Femur (tissue), 1 donor: ENCODE measurements at places on chromosomes 12 and 14.
A peak's percentile ranks its signal among the peaks of the same experiment; 100 is the strongest.

GRCh38 chr14:102764220-102764671 is 13.0 kb upstream of the TRAF3 start:
- no peak for DNase-seq

- DNase-seq = no peak
Observed at GRCh38 chr12:68018315-68018714, 29.1 kb downstream of the IFNG-AS1 start.

DNA sequence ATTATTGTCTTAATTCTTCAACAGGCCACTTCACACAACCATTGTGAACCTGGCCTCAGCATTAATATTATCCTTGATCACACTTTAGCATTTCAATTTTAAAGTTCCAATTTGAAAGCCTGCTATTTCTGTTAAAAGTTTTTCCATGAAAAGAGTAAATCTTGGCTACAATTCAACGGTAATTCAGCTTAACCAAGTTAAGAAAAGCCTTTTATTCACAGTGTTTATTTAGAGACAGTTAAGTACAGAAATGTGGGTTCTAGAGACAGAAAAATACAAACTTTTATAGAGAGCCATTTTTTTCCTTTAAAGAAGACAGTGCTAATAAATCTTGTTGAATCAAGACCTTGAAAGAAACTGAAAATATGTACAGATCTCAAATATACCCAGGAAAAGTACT is 103.9 kb downstream of the NPAS3 start:
- no peak for DNase-seq

GRCh38 chr14:31241450-31242114 is 34.0 kb upstream of the HECTD1 start:
- no peak for DNase-seq

DNA sequence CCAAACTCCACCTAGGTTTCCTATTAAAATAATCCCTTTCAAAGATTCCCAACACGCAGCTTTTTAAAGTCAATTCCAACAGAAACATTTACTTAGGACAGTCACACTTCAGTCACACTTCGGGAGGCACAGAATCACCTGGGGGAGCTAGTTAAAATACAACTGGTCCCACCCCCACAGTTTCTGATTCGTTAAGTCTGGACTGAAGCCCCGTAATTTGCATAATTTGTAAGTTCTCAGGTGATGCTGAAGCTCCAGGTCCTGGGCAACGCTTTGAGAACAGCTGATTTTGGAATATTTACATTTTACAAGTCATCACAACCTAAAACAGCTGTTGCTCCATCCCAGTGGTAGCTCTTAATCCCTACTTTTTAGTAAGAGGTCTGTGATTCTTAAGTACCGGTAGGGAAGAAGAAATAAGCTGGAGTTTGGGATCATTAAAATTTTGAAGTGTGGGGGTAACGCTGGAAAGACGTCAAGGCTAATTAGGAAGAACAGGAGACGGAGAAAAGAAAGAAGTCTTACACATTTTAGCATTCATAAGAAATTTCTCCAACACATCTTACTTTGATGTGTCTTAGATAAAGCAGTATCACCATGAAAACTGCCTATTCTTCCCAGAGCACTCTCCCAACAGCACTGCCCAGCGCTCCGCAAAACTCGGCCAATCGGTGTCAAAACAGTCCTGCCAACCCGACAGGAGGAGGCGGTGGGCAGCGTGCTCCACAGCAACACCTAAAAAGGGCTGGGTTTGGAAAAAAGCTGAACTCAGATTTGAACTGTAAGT is 1.1 kb downstream of the IPO8 start:
- DNase-seq = peak; percentile 47

DNA sequence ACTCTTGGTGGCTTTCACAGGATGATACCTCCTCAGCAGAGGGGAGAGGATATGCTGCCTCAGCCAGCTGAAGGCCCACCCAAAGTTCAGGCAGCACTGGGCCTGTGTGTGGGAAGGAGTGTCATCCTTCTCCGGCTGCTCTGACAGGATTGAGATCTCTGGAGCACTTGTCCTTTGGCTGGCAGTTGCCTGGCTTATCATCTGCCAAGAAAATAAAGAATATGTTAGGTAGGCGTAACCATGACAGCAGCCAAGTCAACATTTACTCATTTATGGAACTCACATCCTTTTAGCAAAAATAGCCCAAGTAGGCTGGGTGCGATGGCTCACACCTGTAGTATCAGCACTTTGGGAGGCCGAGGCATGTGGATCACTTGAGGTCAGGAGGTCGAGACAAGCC is 68.5 kb downstream of the PPFIBP1 start:
- peak; percentile 79 for DNase-seq

- DNase-seq = no peak
Observed at GRCh38 chr14:21219561-21220111, 49.6 kb downstream of the HNRNPC start.

DNA sequence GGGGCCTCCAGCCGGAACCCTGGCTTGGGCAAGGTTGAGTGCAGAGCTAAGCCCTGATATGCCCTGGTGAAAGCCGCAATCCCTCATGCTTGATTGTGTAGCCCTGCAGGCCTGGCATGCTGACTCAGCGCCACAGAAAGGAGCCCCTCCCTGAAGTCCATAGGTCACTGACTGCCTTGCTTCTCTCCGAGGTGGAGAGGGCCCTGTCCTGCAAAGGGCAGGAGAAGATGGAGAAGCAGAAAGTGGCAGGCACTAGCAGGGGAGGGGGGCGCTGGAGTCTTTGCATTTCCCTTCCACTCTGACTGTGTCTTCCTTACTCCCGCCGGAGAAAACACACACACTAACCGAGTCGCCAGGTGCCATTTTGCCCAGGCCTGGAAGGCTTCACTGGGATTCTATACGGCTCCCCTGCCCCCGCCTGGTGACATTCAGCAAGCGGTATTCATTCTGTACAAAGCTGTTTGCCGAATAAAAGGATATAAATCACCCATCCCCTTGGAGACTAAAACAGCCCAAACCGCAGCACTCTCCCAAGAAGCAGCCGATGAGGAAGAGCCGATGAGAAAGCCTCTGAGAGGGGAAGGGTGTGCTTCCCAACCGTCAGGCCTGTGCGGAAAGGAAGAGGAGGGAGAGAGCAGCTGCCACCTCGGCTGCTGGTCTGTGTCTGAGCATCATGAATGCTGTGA is 69.8 kb downstream of the SLC6A12 start:
- no peak for DNase-seq

GRCh38 chr14:33782923-33783322 is 168.0 kb downstream of the EGLN3 start:
- no peak for DNase-seq

DNA sequence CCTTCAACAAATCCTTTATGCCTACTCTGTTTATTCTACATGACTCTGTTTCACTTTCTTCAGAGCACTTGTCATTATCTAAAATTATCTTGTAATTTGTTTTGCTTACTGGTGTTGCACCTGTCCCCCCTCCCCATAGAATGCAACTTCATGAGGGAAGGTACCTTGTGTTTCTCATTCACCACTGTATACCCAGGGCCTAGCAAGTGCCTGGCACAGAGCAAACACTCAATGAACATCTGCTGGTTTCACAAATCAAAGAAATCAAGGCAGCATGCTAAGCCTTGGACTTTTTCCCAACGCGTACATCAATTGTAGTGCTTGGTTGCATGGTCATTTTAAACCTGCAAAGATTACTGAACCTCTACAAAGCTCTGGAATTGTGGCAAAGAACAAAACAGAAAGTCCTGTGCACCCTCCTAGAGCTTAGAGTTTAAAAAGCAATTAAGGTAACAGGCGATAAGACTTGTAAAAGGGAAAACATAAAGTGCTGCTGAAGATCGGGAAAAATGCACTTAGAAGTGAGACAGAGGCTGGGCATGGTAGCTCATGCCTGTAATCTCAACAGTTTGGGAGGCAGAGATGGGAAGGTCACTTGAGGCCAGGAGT is 479.1 kb downstream of the MED13L start:
- DNase-seq = no peak

DNA sequence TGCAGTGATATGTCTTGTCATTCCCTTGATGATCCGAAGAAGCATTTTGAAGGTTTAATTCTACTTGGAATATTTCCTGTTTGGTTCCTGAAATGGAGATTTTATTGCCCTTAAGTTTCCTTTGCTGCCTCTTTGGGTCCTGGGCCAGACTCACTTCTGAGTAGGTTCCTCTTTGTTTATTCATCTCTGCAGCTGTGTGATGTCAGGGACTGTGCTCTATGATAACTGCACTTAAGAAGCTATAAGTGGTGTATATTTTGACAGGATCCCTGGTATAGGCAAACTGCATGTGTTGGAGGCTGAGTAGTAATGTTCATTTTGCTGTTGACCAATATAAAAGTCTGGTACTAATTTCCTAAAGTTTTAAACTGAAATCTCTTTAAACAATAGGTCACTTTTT is at the start of gene KLRC4:
TSS of gene KLRC4 (minus strand) at position 366 of the 400 bp plus-strand sequence. CDS start at position 184, 182 bp downstream.
- no peak for DNase-seq

DNA sequence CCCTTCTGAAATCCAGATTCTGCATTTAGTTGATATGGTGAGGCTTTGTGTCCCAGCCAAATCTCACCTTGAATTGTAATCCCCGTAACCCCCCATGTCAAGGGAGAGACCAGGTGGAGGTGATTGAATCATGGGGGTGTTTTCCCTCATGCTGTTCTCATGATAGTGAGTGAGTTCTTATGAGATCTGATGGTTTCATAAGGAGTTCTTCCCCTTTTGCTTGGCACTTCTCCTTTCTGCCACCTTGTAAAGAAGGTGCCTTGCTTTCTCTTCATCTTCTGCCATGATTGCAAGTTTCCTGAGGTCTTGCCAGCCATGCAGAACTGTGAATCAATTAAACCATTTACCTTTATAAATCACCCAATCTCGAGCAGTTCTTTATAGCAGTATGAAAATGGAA is 23.1 kb upstream of the C12orf42 start:
- DNase-seq = no peak

DNA sequence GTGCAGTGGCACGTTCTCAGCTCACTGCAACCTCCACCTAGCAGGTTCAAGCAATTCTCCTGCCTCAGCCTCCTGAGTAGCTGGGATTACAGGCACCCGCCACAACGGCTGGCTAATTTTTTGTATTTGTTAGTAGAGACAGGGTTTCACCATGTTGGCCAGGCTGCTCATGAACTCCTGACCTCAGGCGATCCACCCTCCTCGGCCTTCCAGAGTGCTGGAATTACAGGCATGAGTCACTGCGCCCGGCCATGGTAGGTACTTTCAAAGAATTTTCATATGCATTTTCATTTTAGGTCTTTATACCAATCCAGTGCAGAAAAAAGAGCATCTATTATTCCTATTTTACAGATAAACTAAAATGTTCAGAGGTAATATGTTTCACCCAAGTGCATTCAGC is 411.3 kb upstream of the USP15 start:
- no peak for DNase-seq

- DNase-seq = peak; percentile 69
Observed at GRCh38 chr14:76772300-76773187, 11.3 kb downstream of the VASH1 start.

GRCh38 chr14:64123241-64123822 is 170.8 kb downstream of the ESR2 start:
- DNase-seq = no peak

DNA sequence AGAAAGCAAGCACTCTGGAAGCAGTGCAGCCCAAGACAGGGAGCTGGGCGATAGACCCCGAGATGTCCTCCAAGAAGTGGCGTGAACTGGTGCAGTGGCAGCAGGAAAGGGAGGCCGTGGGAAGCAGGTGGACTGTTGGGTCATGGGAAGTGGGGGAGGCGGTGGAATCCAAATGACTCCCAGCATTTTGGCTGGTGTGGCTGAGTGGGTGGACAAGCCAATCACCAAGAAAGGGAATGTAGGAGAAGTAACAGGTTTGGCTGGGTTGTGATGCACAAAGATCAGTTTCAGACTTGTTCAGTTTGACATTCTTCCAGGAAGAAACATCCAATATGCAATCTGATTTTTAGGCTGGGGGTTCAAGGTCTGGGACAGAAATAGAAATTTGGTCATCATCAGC is 46.0 kb upstream of the KTN1 start:
- DNase-seq = no peak

GRCh38 chr14:50676814-50677516 is 8.9 kb upstream of the SAV1 start:
- DNase-seq = no peak

DNA sequence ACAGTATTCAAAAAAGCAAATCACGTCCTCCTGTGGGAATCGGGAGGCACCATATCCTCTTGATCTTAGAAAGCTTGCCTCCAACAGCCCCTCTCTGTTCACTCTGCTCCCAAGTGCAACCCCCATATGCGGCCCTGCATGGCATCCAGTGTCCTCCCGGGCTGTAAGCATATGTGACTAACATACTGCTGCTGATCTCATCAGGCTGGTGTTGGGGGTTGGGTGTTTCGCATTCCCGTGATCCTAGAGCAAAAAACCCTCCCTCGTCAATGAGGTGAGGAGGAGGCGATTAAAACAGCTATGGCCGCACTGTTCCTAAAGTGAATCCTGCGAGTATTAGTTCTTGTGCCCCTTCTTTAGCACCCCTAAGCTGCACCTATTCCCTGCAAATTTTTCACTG is 28.1 kb upstream of the PPM1A start:
- no peak for DNase-seq

DNA sequence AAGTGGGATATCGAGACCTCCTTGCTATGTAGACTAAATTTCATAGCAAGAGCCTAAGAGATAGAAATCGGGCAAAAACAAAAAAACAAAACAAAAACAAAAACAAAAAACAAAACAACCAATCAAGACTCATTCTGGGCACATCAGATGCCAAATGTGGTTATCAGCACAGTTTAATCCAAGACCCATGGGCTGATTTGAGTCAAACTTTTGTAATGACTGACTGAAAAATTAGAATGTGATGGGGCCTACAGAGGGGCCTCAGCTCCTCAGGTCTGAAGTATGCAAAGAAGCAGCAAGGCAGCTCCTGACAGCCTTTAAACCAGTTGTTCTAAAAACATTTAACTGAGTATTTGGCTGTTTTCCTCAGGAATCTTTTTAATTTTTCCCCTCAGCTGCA is 49.3 kb downstream of the SLC4A8 start:
- DNase-seq = no peak

- DNase-seq = no peak
Observed at GRCh38 chr12:51520576-51521325, 70.3 kb upstream of the SCN8A start.

- no peak for DNase-seq
Observed at GRCh38 chr12:65818454-65819382, 5.6 kb upstream of the HMGA2 start.

DNA sequence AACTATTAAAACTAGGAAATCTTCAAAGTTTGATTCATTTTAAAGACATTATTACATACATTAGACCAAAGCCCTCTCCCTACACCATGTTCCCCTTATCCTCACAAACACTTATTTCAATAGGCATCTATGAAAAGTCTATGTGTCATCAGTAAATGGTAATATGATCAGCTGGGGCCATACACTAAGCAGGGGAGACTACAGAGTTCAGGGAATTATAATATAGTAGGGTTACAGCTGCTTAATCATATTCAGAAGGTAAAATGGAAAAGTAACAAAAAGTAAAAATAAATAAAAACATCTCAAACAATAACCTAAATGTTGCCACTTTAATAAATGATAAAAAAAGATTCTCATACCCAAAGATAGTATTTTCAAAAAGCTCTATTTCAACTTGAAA is 29.1 kb downstream of the PAWR start:
- DNase-seq = no peak

GRCh38 chr12:29582677-29583272 is 85.3 kb upstream of the OVCH1 start:
- DNase-seq = no peak

GRCh38 chr14:61280092-61280525 is 1.0 kb downstream of the TMEM30B start:
- no peak for DNase-seq

GRCh38 chr14:93702946-93703345 is 85.3 kb downstream of the PRIMA1 start:
- no peak for DNase-seq

GRCh38 chr14:53461858-53462257 is 308.7 kb upstream of the DDHD1 start:
- no peak for DNase-seq

GRCh38 chr14:100176811-100177327 is 17.4 kb upstream of the DEGS2 start:
- DNase-seq = no peak
